ENCODE measurements at places on chromosomes 6 and 20.

- DNase-seq: peak; percentile 16
These were observed 93.0 kb upstream of the POPDC3 start for GRCh38 chr6:105272786-105273185.

GRCh38 chr6:50249493-50249892 is 199.8 kb upstream of the DEFB112 start:
- DNase-seq: no peak

- no peak for DNase-seq
These were observed 65.2 kb downstream of the GTF2H5 start for GRCh38 chr6:158233214-158233795.

DNA sequence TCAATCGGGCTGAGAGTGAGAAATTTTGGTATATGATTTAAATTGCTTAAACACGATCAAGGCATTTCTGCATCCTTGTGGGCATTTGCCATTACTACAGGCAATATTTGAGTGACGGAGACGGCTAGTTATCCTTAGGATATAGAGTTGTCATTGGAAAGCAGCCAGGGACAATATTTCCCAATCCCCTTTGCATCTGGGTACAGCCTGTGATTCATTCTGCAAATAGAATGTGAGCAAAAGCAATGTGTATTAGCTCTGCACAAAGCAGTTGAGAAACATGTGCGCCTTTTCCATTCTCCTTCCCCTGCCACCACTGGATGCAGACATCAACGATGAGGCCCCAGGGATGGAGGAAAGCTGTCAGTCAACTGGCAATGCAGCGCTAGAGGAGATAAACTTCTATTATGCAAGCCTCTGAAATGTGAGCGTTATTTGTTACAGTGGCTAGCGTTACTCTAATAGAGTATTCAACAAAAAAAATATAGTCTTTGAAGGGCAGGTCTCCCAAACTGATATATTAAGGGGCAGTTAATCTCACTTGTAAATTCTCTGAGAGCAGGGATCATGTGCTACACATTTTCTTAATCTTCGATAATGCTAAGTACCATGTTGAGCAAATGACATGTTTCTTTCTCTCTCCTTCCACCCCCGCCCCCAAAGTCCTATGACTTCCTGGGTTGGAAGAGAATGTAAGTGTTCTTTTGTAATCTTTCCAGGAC is 37.1 kb upstream of the NCOA3 start:
- peak; percentile 14 for DNase-seq

DNA sequence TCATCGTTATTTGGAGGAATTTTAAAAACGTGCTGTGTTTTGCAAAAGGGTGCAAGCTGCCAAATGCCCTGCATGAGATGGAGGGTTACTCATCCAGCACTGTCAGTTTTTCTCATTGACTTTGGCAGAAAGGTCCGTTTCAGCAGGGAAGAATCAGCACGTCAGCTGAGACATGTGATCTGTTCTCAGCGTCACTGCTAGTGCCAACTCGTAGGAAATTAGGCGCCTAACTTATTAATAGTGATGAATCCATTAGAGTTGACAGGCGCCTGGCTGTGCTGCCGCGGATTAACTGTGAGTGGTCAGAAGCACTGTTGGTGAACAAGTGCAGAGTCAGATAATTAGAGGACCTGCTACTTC is 175.5 kb upstream of the FOXQ1 start:
- peak; percentile 57 for DNase-seq

DNA sequence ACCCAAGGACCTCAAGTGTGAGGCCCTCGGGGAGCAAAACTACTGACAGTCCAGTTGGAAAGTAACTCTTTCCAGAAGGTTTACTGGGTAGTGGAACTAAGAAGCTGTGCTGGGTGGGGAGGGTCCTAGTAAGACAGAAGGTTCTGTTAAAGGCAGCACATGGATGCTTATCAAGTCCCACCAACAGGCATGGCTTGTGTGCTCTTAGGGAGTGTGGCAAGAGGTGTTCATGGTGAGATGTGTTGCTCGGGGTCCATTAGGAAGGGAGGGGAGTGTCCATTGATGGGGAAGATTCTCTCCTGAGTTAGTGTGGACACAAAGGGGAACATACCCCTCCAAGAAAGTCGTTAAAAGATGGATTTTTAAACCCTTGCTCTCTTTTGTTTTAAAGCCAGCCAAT is 120.6 kb downstream of the LY86 start:
- no peak for DNase-seq

DNA sequence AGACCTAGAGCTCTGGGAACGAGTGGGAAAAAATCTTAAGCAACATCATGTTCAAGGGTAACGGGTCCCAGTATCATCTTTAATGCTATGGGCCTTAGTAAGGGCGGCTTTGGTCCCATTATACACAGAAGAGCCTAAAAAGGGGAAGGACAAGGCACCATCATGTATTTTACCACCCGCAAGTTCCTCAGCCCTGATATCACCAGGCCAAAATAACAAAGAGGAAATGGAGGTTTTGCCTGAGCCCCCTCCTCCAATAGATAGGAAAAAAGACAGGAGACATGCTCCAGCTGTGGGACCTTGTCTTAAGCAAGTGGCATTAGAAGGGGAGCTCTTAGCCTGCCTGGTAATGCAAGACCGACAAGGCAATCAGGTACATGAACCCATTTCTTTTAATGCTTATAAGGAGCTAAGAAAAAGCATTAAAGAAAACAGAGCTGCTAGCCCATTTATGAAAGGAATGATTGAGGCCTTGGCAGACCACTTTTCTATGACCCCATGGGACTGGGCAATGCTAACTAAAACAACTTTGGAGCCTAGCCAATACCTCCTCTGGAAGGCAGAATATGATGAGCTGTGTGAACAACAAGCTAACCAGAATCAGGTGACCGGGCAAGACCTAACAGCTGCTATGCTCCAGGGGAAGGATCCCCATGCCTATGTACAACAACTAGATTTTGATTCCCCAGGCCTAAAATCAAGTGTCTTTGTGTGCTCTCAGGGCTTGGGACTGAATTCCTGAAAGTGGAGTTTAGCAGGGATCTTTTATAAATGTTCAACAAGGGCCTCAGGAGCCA is 23.2 kb downstream of the HLA-DPA1 start:
- DNase-seq: no peak

DNA sequence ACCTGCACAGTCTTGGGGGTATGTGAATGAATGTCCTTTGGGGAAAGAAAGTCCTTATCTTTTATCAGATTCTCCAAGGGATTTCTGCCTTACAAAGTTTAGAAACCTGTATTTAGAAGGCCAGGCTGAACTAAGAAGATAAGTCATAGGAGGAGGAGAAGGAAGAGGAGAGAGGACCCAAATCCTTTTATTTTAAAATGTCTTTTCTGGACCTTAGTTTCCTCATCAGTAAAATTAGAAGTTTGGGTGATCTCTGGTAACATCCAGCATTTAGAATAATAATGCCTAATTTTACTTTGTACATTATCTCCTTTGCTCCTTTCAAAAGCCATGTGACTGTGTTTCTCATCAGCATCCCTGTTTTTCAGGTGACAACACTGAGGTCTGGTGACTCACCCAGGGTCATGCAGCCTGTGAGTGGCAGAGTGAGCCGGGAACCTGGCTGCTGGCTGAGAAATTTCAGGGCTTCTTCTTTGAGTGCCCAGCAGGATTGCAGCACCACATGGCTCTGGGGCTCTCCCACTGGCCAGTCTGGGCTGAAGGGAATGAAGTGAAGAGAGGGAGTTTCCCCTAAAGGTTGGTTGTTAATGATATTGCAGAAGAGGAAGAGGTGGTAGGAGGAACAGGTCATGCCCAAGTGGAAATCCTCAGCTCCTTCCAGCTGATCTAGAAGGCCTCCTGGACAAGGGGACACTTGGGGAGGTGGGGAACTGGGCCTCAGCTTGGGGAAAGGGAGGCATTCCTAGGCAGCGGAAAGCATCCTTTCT is 34.0 kb downstream of the VEGFA start:
- no peak for DNase-seq

DNA sequence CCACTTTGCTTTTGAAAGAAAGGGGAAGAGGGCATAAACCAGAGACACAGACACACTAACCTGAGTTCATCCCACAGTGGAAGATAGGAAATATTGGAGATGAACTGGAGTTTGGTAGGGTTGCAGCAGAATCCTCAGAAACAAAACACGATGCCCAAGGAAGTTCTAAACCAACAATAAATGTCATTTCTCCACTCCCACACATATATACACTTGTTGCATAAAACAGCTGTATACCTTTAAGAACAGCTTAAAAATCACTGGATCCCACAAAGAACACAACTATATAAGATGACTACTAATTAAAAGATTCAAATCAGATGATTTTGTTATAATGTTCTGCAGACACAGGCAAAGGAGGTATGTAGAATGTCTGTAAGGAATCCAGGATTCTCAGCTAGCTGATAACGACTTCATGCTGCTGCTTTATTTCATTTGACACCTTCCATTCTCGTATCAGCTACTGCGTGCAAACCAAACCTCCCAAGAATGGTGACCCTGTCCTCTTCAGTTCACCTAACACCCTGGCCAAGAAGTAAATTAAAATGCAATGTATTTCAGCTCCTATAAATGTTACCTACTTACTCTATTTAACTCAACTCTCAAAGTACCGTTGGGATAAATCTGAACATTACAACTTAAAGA is 14.3 kb downstream of the KIF13A start:
- DNase-seq: no peak

DNA sequence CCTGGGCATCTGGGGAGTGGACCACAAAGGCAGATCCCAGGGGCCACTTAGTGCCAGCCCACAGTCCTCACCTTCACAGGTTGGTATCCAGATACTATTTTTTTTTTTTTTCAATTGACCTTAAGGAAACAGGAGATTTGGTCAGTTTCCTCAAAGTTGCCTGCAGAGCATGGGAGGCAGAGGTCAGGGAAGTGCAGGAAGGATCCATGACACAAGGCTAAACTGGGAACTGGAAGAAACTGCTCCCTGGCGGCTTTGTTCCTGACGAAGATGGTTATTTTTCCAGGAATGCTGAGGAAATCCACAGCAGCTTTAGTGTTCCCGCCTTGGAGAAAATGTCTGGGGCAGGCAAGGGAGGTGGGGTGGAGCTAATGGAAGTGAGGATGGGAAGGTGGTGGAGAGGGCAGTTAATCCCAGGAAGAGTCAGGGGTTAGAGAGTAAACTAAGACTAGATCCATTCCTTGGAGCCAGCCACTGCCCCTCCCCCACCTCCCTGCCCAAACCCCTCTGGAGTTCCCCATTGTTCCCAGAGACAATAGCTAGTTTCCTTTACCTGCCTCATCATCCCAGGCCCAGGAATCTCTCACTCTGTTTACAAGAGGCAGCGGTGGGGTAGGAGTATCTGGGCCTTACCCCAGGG is 14.3 kb upstream of the MYMX start:
- DNase-seq: no peak

DNA sequence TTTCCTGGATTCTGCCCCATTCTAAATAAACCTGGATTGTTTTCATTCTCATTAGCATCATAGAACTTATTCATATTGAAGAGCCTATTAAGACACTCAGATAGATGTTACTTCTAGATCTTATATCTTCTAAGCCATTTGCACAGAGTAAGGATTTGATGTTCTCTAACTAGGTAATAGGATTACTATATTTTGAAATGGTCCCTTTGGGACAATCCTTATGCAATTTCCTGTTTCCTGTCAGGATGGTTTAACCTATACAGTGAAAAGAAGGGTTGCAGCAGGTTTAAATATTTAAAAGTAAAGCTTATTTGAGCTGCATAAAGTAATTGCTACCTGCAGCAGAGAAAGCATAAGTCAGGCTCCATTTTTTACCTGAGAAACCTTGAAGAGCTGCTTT is 860.1 kb downstream of the TFAP2A start:
- no peak for DNase-seq

- DNase-seq: no peak
These were observed 70.7 kb downstream of the NCR2 start for GRCh38 chr6:41405941-41406727.

GRCh38 chr6:103982574-103982973 is 877.1 kb downstream of the HACE1 start:
- no peak for DNase-seq

GRCh38 chr6:169070506-169071176 is 183.0 kb downstream of the THBS2 start:
- DNase-seq: no peak

DNA sequence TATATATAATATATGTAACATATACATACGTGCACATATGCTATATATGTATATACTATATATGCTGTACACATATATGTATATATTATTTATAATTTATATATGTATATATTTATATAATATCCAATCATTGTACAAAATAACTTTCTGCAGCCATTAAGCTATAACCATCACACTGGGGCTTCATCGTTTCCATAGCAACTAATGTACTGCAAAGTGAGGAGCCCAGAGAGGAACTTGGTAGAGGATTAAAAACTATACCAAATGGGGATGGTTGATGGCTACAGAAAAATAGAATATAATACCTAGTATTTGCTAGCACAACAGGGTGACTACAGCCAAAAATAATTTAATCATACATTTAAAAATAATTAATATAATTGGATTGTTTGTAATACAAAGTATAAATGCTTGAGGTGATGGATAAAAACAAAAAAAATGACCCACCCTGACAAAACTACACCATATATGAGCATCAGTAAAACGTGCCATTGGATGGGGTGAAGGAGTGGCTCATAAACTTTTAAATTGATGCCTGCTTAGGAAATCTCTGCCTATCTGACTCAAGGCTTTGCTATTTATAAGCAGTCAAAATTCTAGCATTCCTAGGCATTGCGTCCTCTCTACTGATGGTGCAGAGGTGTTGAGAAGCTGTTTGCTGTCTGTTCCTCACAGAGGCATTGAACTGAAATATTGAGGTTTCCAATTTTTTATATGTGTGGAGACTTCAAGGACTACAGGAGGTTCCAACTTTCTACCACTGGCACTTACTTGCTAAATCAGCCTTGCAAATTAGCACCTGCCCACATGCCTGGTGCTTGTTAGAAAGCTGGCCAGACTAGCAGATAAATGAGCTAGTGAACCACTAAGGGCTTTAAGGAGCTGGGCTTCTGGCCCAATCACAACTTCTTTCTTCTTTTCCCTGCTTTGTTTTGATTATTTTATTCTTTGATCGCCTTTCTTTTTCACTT is 190.1 kb downstream of the SCP2D1 start:
- DNase-seq: no peak
